HT1080 (cell line): ENCODE measurements at places on chromosomes 2 and 18. TPM values are rescaled to one million over a fixed set of nuclear protein-coding genes. Genes with fewer than 3 reads are reported as not detected.

Gene EIF2B4
- total RNA-seq: 29.8 and 42.1 TPM in 2 replicates

Gene KATNAL2
- not detected in 2 replicates for total RNA-seq

Gene PAX8
- total RNA-seq: 5.9 and 11.3 TPM in 2 replicates

Gene RIT2
- not detected in 2 replicates for total RNA-seq

Gene NUP35
- 29.8 and 31.7 TPM in 2 replicates for total RNA-seq

Gene SIX2
- total RNA-seq: 11.5 and 15.6 TPM in 2 replicates

Gene HOXD13
- 2.6 and 3.2 TPM in 2 replicates for total RNA-seq

Gene COL5A2
- 0.66 and 1.0 TPM in 2 replicates for total RNA-seq

Gene SPC25
- 16.6 and 27.1 TPM in 2 replicates for total RNA-seq

Gene AGXT
- not detected in 2 replicates for total RNA-seq

Gene CBLN2
- not detected in 2 replicates for total RNA-seq

Gene CARF
- 1.6 and 2.6 TPM in 2 replicates for total RNA-seq
